ENCODE measurements at places on chromosomes 3 and 15.

GRCh38 chr3:7973006-7973405, 528.6 kb upstream of the LMCD1 start:
- DNase-seq: no peak

GRCh38 chr15:34760909-34761308, 6.1 kb upstream of the GJD2 start:
- DNase-seq: no peak

- DNase-seq: no peak
Measured at GRCh38 chr3:120416868-120417267, 33.9 kb downstream of the FSTL1 start.

DNA sequence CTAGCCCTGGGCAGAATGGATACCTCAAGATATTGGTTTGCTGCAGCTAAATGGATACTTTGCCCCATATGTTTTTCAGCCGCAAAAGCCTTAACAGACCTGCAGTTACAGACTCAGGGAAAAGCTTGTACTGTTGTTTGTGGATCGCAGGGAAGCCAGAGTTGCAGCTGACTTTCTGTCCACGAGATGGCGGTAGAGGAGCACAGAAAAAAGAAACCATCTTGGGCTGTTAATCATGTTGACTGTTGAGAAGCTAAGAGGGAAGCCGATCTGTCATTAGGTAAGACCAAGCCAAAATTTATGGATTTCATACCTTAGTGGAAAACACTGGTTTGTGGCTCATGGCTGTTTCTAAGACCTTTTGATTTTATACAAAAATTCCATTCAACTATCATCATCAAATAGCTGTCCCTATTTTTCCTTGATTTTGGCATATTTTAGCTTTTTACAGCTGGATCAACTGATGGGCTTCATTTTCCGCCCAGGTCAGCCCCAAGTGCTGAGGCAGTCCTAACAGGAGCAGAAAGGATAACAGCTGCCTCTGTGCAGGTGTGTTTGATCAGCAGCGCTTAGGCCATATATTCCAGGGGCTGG, 205.7 kb upstream of the ZPLD1 start:
- DNase-seq: peak; percentile 82

DNA sequence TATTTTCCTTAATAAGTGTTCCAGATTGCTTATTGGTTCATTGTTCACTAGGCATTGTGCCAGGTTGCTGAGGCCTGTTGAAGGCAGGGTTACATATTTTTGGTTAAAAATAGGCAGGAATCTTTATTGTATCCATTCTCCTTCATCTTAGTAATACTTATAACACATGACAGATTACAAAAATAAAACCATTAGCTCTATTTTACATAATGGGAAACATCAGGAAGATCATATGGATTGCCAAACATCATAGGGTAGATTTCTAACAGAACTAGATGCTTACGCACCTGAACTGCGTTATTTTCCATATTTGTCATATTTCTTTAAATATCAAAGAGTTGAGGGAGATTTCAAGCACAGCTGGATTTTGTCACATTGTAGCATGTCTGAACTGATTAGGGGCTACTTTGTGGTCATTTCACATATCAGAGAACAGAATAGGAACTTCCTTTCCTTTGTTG, 462.9 kb upstream of the SGO1 start:
- no peak for DNase-seq

DNA sequence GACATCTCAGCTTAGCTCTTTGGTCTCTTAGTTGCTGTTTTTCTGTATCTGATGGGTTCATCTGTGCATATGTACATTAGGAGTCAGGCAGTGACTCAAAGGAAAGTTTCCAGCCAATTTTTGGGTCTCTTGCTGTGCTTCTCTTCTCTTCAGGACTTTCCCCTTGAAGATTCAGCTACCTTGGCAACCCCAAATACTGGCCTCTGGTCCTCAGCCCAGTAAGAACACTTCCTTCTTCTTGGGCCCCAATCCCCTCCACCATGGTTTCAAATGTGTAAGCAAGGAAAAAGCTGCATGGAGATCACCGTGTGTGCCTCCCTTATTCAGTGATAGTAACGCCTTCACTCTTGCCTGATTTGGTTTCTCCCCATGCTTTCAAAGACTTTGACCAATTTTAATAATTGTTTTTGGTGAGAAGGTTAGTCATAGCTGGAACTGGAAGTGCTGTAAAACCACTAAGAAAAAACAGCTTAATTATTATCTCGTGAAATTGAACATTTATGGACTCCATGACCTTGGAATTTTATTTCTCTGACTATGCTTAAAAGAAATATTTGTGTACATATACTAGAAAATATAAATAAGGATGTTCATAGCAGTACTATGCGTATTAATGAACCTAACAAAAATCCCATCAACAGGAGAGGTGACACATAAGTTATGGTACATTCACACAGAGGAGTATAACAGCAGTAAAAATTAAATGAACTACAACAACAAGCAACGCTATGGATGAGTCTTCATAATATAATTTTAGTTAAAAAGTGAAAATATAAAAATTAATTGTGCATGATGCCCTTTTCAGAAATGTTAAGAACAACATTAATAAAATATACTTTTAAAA, 125.3 kb upstream of the BCL6 start:
- no peak for DNase-seq

DNA sequence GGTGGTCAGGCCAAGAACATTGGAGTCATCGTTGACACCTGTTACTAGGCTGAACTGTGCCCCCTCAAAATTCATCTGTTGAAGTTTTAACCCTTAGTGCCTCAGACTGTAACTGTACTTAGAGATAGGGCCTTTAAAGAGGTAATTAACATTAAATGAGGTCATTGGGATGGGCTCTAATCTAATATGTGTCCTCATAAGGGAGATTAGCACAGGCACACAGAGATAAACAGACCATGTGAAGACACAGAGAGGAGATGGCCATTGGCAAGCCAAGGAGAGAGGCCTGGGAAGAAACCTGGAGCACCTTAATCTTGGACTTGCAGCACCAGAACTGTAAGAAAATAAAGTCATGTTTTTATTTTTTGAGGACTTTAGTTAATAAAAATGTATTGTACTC, 59.6 kb downstream of the PLCL2 start:
- no peak for DNase-seq

GRCh38 chr15:35605764-35606449, 59.9 kb upstream of the DPH6 start:
- peak; percentile 61 for DNase-seq

- no peak for DNase-seq
Measured at GRCh38 chr15:67101911-67102598, 36.7 kb downstream of the SMAD3 start.

GRCh38 chr15:58589047-58589446, 157.3 kb downstream of the LIPC start:
- no peak for DNase-seq

GRCh38 chr15:78364233-78364632, 24.1 kb downstream of the CRABP1 start:
- peak; percentile 82 for DNase-seq

- DNase-seq: no peak
Measured at GRCh38 chr3:134857776-134858362, 62.8 kb downstream of the EPHB1 start.

GRCh38 chr3:153864793-153865192, 256.4 kb upstream of the ARHGEF26 start:
- no peak for DNase-seq

DNA sequence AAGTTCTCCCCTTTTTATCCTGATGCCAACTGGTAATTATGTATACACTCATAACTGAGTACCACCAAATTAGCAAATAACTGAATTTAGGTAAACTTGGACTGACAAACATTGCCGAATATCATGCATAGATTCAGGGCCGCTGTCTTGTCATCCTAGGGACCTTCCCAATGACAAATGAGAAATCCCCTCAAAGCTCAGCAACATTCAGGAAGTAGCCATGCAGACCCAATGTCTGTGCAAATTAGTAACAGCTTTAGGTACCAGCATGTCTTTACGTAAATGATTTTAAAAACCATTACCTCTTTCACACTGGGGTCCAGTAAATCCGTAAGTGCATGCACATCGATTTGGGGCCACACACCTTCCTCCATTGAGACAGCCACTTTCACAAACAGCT, 49.5 kb downstream of the FBN1 start:
- DNase-seq: no peak

DNA sequence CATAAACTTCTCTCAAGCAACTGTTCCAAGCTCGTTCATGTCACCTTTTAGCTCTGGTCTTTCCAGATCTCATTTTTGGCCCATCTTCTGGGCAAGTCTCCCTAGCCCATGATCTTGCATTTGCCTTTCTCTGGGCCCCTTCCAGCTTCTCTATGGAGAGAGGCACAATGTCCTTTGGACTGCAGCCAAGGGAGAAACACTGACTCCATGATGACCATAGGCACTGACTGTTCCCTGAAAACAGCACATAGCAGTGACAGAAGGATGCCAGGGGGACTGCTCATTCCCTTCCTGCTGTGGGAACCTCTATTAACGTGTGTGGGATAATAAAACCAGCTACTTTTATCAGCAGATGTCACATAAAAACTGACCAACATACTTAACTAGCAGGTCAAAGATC, 60.3 kb downstream of the STRIT1 start:
- peak; percentile 88 for DNase-seq

- no peak for DNase-seq
Measured at GRCh38 chr3:51243924-51244323, 141.2 kb upstream of the MANF start.

GRCh38 chr3:117709108-117709507, 999.5 kb downstream of the TUSC7 start:
- DNase-seq: no peak

- DNase-seq: no peak
Measured at GRCh38 chr3:114741066-114741465, 406.0 kb downstream of the ZBTB20 start.

GRCh38 chr15:89475661-89476060, 20.7 kb downstream of the RHCG start:
- DNase-seq: no peak

- DNase-seq: no peak
Measured at GRCh38 chr15:53884441-53884840, 93.8 kb upstream of the UNC13C start.

- DNase-seq: peak; percentile 17
Measured at GRCh38 chr15:42385206-42385979, 26.1 kb downstream of the CAPN3 start.

GRCh38 chr3:131174752-131175151, 148.1 kb downstream of the NEK11 start:
- DNase-seq: no peak

DNA sequence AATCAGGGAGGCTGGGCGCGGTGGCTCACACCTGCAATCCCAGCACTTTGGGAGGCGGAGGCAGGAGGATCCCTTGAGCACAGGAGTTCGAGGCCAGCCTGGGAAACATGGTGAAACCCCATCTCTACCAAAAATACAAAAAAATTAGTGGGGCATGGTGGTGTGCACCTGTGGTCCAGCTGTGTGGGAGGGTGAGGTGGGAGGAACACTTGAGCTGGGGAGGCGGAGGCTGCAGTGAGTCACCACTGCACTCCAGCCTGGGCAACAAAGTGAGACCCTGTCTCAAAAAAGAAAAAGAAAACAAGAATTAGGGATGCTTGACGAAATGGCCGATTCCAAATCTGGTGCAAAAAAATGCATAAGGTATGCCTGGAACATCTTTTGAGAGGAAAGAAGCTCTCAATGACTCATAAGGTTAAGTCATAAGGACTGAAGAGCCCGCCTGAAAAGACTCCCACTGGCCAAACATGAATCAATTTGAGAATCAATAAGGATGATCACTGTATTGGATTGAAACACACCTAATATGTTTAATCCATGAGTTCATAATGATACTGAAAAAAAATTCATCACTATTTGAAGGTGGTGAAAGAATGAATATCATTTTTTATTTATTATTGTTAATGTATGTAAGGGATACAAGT, 27.7 kb downstream of the BLM start:
- DNase-seq: no peak

GRCh38 chr3:52228751-52229291, 3.4 kb upstream of the TLR9 start:
- no peak for DNase-seq

GRCh38 chr15:64857421-64857820, 15.7 kb downstream of the PLEKHO2 start:
- DNase-seq: no peak

GRCh38 chr3:188842639-188843038, 329.1 kb upstream of the TPRG1 start:
- no peak for DNase-seq

DNA sequence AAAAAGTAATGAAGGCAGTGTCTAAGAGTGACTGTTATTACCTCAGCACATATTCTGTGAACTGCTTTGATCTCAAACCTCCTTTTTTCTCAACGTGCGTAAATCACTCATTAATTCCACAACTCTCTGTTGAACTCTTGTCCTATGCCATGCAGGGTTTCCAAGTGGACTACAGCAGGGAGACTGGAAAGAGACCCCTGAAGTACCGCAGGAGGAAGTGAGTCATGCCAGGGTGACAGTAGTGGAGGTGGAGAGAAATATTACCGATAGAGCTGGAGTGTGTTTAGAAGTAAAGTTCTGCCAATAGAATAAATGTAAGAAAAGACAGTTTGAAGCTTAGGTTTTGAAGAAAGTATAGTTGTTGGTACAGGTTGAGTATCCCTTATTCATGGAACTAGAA, 908.9 kb downstream of the ROBO1 start:
- no peak for DNase-seq

DNA sequence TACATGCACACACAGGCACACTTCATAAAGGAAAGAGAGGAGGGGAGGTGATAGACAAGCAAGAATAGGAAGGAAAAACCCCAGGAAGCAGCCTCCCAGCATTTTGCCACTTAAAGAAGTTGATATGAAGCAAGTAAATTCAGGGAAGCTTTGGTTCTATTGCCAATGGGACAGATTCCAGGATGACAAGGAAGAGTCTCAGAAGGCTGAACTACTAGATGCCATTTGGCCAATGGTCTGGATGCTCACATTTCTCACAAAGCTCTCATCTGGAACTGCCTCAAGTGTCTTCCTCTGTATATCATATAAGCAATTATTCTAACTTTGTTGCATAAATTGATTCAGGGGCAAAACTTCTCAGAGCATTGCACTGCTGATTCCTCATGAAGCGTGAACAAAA, 78.8 kb upstream of the STRIT1 start:
- DNase-seq: peak; percentile 46

- peak; percentile 24 for DNase-seq
Measured at GRCh38 chr3:26375843-26376530, 246.6 kb upstream of the LRRC3B start.

GRCh38 chr3:86245360-86245759, 745.6 kb downstream of the VGLL3 start:
- DNase-seq: peak; percentile 9

GRCh38 chr3:152835601-152836102, 721 bp downstream of the P2RY1 start:
- peak; percentile 32 for DNase-seq

All from muscle of leg (tissue), 16 donors.